ENCODE measurements at places on chromosomes 7 and 10.

DNA sequence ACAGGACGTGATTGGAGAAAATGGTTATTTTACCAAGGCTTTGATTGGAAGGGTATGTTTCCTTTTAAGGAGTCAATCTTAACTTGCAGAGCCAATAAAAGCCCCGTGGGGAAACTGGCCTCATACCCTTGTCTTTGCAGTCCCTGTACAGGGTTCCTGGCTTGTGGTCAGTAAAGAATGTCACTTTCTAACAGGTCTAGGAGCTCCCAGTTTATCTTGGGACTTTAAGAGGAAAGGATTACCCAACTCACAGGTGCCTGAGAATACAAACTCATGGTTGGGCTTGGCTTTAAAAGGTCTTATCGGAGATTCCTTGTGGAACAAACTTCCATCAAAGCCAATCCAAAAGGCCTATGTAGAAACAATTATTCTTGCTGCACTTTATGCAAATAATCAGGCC is 221.8 kb downstream of the PHF14 start:
- DNase-seq, result no peak

GRCh38 chr10:44011603-44011981 is 362.9 kb upstream of the ZNF32 start:
- no peak for DNase-seq

DNA sequence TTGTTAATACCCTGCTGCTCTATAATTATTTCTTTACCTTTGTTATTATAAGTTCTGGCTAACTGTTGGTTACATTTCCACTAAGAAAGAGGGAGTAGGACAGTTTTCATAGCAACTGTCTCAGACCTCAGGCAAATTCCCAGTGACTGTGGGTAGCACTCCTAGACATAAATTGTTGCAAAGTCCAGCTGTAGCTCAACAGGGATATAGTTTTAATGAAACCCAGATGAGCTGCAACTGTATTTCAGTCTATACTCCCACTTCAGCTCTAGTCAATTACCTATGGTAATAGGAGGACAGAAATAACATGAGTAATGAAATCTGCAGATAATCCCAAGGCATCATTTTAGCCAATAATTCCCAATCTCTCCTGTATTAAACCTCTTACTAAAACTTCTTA is 103.0 kb upstream of the SEMA3A start:
- DNase-seq, result no peak

DNA sequence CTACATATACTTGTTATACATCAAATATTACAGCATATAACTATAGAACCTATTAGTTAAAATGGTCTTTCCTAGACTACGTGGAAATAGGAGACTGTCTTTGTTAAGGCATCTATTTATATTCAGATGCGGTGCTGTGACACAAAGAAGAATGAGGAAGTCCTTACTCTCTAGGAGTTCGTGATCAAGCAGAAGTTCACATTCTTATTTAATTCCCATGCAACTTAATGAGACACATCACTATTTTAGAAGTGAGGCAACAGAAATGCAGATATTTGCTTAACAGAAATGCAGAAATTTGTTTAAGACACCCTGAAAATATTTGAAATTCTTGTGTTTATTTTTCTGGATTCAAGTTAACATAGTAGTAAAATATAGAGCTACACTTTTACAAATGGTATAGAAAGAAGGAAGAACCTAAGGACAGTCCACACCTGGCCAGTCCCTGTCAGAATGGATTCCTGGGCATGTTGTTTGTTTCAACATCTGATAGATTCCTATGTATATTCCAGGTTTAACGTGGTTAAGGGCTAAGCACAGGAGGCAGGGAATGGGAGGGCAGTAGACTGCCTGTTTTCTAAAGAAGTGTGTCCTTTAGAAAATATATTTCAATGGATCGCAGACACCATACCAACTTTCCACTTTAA is 70.6 kb upstream of the NXPH1 start:
- DNase-seq, result no peak

- no peak for DNase-seq
These were observed 199.2 kb upstream of the SEMA3A start for GRCh38 chr7:84393786-84394185.

DNA sequence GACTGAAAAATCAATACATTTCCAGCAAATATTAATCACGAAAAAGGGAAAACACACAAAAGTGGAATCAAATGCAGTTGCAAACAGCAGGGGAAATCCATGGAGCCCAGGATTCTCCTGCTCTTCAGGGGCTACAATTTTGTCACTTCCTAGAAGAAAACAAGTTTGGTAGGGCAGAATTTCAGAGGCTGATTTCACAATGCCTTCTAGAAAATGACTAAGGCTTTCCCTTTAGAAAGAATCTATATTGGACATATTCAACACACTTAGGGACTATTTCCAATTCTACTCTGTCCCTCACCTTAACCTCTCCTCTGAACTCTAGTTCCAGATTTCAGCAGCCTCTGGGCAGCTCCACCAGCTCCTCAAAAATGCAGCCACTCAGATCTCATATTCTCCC is 111.3 kb downstream of the HECTD2 start:
- no peak for DNase-seq

DNA sequence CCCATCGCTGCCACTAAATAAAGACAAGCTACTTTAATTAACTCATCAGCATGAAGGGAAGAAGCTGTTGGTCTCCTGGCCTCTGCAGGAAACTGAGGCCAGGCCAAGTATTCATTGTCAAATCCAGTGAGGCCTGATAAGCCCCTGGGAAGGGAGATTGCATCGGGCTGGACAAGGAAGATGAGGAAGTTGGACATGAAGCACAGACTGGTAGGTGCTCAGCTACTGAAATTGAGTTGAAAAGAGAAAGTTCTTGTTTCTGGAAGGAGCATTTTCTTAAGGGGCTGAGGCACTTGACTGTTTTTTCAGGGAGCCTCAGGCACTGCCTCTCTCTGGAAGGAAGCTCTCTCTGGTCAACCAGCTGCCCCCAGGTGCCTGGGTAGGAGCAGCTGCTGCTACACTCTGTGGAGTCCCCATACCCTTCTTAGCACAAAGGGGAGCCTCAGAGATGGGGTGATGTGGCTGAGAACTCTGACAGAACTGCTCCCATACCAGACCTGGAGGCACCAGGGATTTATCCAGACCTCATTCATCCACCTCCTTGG is 90.3 kb upstream of the IKZF1 start:
- DNase-seq, result no peak

DNA sequence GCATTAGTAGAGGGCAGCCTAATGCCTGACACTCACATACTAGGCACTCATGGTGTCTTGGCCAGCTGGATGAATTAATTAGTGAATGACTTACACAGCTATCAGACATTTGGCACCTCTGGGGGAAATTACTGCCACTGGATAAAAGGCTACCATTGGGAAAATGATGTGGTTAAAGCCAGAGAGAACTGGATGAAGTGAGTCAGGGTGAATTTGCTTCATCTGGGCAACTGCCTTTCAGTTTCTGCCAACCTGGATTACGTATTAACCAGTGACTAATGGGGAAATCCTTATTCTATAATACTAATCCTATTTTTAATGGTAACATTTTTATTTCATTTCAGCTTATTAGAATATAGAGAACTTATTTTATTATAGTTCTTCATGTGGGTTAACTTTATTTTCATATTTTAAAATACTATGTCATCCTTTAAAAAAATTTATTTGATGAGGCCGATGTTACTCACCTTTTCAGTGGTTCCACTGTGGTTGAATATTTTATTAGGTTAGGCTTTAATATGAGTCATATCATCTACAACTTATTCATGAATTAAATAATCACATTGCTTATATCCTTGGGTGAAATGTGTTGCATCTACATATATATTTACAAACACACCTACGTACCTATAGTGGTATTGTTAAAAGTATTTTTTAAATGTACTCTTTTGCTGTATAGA is 85.6 kb upstream of the CAPZA2 start:
- DNase-seq, result no peak

- no peak for DNase-seq
These were observed 94.9 kb downstream of the NPSR1 start for GRCh38 chr7:34752929-34753328.
